ENCODE measurements at places on chromosomes 6 and 20.
A peak's percentile ranks its signal among the peaks of the same experiment; 100 is the strongest.

DNA sequence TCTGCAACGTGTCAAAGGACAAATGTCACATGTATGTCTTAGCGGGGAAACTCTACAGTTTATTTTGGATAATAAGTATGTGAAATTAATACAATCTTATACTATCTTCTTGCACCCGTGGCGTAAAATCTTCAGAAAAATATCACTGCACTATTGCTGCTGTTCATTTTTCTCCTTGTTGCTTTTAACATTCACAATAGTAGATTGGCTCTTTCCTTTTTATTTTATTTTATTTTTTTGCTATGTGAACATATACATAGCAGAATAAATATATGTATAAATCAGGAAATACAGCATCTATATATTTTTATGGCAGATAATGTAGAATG is 15.4 kb downstream of the GPR31 start:
- no peak for DNase-seq

- DNase-seq: peak; percentile 64
These were observed 211.4 kb upstream of the CDYL start for GRCh38 chr6:4564801-4565271.

GRCh38 chr6:141056945-141057625 is 1075.6 kb upstream of the GJE1 start:
- DNase-seq: no peak

DNA sequence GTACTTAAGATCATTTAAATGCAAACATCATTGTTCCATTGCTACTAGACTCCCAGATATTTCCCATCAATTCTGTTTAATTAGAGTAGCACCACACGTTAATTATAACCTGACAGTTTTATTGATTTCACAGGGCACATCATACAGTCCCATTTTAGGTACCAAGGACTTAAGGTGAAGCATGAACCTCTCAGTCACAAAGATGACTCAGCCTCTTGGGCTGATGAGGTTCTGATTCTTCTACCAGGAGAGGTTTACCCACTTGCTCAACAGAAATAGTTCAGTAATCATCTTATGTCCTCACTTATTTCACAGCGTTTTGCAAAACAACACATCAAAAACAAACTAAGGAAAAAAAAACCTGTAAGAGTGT is 98.5 kb downstream of the HIVEP2 start:
- DNase-seq: peak; percentile 71

GRCh38 chr20:36344517-36345132 is 38.5 kb downstream of the DLGAP4 start:
- peak; percentile 29 for DNase-seq

DNA sequence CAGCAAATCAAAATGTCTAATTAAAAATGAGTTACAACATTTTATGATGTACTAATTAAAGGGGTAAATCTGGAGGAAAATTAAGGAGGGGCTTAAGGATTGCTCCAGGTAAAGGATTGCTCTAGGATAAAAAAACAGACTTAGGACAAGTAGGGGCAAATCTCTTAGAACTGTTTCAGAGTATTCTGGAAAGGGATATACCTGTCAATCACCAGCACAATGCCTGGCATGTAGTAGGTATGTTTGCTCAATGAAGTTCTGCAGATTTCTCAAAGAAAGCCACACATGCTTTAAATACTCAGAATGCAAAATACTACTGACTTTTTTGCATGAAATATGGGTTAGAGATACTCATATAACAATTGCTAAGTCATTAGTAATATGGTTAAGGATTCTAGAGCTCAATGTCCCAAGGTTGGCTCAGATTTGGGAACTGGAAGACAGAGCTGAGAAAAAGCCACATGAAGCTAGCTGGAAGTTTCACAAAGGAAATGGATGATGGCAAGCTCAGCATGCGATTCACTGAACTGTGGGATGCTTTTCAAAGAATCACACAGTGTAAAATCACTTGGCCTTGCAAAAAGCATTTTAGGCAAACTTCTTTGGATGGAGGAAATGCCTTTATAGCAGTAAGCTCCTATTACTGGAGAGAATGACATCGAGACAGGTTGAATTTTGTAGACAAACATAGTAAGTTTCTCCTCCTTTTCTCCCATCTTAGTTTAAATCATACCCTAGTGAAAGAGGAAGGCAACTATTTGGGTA is 72.8 kb downstream of the MAP3K5 start:
- DNase-seq: peak; percentile 44

DNA sequence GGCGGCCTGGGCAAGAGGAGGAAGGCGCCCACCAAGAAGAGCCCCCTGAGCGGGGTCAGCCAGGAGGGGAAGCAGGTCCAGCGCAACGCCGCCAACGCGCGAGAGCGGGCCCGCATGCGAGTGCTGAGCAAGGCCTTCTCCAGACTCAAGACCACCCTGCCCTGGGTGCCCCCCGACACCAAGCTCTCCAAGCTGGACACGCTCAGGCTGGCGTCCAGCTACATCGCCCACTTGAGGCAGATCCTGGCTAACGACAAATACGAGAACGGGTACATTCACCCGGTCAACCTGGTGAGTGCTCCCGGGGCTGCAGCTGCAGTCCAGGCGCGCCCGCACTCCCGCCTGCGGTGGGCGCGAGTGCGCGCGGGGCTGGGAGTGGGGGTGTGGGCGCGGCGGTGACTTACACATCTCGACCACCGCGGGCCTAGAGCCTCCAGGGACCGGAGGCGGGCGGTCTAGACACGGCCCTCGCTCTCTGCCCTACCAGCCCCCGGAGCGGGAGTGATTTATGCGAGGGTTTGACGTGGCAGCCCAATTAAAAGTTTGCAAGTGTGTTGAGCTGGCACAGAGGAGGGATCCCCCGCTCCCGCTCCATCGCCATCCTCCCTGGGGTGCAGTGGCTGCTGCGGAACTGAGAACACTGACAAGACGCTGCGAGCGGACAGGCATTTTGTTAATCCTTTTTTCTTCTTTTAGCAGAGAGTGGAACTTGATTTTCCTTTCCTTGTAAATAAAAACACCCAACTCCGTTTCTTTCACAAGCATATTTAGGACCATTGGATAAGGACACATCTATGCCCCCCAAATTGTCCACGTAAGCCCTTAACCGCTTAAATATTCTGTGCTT is 867 bp downstream of the TCF21 start:
- peak; percentile 35 for DNase-seq

GRCh38 chr6:160129881-160130615 is 8.4 kb downstream of the SLC22A1 start:
- no peak for DNase-seq

GRCh38 chr6:33654831-33655554 is 33.9 kb downstream of the ITPR3 start:
- DNase-seq: peak; percentile 77

- no peak for DNase-seq
These were observed 347.8 kb upstream of the FLRT3 start for GRCh38 chr20:14685183-14685582.

DNA sequence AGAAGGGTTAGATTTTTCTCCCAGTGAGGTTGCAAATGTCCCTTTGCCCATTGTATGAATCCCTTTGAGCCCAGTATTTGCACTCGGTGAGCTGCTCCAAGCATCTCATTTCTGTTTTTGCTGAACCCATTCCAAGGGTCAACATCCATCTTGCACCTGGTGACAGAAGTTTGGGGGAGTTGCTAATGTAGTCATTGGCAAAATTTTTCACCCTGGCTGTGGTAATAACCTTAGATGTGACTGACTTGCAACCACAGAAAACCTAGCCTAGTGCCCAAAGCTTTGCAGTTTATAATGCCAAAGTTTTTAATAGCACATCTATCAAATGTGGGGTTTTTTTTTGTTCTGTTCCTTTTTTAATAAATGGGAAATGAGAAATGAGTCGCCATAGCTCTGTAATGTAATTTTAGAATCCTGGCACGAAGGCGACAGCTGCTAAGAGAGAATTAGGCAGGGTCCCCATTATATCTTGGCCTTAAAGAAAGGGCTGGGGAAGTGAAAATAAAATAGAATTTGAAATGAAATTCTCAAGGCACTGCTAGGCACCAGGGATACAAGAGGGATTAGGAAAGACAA is 682.8 kb downstream of the KIF16B start:
- no peak for DNase-seq

DNA sequence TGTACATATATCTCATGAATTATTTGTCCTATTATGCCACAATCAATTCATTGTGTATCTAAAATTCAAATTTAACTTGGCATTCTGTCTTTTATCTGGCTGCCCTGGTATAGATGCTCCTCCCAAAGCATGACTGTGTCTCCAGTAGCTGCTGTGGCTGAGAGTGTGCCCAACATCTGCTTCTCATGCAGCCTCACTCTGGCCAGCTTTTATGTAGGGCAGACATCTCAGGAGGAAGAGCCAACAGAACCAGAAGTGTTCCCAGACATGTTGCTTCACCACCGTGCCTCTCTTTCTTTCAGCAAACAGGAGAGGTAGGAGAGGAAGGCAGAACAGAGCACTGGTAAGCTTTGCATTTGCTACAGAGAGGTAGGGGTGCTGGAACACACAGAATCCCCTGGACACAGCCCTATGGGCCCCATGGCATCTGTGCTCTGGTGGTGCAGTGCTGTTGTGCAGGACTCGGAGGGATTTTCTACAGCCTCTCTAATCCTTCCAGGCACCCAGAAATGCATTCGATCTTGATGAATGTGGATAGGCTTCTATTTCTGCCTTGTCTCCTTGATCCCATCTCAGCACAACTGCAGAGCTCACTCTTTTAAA is 637.1 kb downstream of the UTRN start:
- peak; percentile 93 for DNase-seq

DNA sequence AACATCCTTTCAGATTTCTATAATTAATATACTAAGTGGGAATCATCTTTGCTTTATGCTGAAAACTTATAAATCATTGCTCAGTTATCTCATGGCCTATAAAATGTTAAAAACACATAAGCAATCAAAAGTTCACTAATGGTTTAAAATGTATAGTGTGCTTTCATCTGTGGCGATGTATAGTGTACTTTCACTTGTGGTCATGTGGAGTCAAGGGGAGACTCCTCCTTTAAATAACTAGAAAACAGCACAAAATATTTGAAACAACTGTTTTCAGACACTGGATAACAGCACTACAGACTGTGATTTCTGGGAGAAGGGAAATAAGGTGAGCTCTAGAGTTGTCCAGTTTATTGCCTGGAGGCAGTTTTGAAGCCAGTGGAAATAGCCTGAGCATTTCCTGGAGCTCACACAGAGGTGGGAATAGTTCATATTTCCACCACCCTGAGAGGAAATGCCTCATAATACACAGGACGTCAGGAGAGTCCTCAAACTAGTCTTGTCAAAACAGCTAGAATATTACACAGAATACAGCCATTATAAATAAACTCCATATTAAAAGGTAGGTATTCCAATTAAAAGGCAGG is 89.4 kb downstream of the CEP162 start:
- DNase-seq: no peak

- DNase-seq: peak; percentile 99
These were observed 59.9 kb upstream of the MAP7 start for GRCh38 chr6:136609873-136610706.
